ENCODE measurements at places on chromosomes 6 and 20. TPM values are rescaled to one million over a fixed set of nuclear protein-coding genes. Genes with fewer than 3 reads are reported as not detected.
A peak's percentile ranks its signal among the peaks of the same experiment; 100 is the strongest.

GRCh38 chr6:45584127-45584526 lies 206.4 kb upstream of the SUPT3H start:
- no peak for DNase-seq

DNA sequence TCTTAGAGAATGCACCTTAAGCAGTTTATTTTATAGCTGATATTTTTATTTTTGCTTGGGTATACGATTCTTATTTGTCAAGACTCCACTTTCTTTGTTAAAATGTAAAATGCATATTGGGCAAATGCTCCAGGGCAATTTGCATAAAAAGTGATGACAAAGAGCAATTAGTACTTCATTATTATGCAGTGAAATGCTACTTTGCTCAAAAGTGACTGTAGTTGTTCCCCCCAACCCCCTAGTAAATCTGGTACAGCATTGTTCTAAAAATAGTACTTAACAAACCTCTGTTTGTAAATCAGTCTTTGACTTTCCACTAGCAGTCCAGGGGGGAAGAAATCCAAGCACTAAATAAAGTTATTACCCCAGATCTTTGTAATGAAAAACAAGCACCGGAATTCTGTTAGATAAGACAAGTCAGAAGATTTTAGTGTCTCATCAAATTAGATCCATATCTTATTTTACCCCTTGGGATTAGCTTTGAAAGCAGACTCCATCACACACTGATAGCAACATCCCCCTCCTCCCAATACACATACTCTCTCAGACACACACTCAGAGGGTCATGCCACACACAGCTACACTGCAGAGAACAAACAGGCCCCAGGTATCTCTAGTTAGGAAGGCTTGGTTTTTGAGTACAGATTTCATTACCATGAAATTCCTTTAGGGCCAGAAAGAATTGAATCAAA lies 32.9 kb upstream of the BACH2 start:
- DNase-seq: no peak

GRCh38 chr20:34415079-34415478 lies 52.0 kb downstream of the ITCH start:
- no peak for DNase-seq

DNA sequence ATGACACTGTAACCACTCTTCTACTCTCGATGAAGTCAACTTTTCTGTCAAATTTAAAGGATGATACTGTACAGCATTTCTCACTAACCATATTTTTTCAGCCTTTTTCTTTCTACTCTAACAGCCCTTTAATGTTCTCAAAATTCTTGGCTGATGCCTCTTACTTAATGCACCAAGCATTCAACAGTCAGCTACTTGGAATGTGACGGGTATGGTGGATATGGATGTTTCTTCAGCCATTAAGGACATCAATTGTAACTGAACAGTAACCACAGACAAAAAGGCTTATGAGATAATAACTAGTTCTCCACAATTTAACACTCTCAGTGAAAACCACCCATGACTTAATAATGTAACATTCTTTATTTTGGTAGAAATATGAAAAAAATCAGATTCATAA lies 467.2 kb upstream of the ZNF337 start:
- no peak for DNase-seq

- DNase-seq: no peak
Observed at GRCh38 chr20:17572034-17572638, 2.3 kb downstream of the DSTN start.

DNA sequence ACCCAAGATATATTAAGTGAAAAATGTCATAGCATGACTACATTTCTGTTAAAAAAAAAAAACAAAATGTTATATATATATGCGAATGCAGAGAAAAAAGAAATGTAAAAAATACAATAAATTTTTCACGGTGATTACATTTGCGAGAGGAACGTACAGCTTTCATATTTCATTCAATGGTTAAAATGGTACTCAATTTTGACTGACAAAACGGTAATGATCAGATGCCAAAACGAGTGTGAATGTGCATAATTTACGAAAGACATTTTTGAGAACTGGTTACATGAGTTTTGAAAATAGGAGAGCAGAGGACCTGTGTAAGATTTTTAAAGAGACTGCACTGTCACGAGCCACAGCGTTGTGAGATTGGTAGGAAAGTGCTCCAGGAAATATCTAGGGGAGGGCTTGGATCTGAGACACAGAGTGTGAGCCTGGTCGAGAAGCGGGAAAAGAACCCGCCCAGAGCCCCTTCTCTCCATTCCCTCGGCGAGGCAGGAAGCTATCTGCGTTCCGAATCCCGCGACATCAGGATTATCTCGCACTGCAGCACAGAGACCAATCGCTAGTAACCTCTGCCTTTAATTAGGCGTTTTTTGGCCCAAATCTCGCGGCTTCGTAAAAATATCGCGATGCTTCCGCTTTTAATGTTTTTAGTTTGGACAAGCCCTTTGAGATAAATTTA lies 28.5 kb downstream of the TRIM27 start:
- peak; percentile 87 for DNase-seq

DNA sequence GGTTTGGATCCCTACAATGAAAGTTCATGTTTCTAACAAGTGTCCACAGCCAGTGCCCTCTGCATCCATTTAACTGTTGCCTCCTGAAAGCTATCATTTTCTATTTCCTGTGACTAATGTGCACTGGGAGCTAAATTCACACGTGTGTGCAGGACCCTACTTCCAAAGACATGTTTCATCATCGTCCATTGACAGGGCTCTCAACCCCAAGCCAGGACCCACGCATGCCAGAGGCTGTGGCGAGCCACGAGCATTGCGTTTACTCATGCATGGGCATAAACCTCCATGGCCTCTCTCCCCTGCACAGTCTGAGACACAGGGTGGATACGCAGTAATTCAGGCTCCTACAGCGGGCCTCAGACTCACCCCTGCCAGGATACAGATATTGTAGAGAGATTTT lies 153.2 kb downstream of the MAFB start:
- no peak for DNase-seq

GRCh38 chr6:158011980-158012566 lies 30.4 kb downstream of the SYNJ2 start:
- no peak for DNase-seq

- peak; percentile 100 for DNase-seq
Observed at GRCh38 chr6:35318196-35319171, 20.9 kb downstream of the DEF6 start.

- no peak for DNase-seq
Observed at GRCh38 chr6:23106951-23107350, 537.6 kb downstream of the HDGFL1 start.

DNA sequence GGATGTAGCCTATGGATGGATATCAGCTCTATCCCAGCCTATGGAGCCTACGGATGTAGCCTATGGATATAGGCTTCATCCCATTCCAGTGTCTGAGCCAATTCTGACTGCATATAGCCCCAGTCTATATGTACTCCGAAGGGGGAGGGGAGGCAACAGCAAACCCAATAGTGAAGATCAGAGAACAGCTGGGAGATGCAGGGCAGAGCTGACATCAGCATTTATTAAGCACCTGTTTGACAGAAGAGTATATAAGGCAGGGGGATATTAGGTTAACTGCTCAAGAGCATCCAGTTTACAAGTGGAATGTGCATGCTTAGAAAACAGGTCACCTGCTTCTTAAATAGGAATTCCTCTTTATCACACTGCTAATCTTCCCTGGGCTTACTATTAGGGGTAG lies 85.2 kb downstream of the TNFAIP3 start:
- no peak for DNase-seq

DNA sequence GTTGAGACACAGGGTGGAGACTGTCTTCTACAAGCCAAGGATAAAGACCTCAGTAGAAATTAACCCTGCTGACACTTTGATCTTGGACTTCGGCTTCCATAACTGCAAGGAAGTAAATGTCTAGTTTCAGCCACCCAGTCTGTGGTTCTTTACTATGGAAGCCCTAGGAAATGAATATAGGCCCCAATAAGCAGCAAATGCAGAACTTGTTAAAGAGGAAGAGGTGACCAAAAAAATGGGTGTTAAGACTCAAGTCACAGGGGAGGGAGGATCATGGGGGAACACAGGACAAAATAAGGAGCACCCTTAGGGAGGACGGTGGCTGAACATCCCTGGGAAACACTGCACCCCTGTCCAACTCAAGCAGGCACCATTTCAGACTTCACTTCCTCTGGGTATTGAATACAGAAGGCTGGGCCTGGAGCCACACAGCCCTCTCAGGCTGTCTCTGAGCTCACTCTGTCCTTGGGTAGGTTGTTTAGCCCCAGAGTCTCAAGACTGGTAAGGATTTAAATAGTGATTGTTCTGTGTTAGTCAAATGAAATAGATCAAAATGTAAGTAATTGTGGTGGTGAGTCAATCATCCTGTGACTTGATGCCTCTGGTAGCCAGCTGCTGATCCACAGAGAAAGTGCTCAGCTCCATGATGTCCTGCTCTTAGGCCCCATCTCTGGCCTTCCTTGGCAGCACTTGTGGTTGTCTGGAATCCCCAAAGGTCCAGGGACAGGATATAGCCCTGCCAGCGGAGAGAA lies 30.5 kb upstream of the SIRPD start:
- no peak for DNase-seq

DNA sequence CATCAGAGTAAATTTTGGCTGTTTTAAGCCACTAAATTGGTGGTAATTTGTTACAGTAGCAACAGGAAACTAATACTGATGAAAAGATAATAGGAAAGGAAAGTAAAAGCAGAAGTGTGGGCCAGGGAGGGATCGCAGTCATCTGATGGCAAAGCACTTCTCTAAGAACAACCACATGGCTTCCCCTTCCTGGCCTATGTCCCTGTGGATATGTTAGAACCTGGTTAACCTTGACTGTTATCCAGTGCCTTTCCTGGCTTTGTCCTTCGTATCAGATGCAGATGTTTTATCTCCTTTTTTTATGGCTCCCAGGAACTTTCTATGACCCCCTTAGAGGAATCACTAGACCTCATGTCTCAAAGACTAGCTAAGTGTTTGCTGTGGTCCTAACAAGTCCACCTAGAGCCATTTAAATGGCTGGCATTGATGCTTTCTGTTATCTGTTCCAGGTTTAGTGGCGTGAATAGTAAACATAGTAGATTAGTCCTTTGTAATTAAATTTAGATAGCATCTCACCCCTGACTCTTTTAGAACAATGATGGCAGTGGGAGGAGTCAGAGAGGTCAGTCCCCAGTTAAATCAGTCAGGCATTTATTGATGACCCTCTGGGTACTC lies 79.2 kb upstream of the PHACTR2 start:
- DNase-seq: no peak

- no peak for DNase-seq
Observed at GRCh38 chr6:163539101-163539762, 124.7 kb downstream of the QKI start.

DNA sequence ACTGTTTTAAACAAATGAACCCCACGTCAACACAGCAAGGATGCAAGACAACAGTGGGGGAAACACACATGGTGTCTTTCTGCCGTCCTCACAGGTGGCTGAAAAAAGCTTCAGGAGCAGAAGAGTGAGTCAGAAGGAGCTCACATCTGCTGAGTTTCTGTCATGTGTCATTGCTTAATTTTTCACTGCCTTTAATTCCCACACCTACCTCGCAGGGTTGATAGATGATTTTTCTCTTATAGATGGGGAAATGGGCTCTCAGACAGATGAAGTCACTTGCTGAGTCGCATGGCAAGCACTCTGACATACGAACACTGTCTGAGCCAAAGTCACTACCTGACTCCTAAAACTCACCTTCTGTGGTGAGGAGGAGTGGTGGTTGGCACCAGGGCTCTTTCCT lies 28.3 kb upstream of the CARMIL1 start:
- no peak for DNase-seq

- peak; percentile 49 for DNase-seq
Observed at GRCh38 chr6:25279748-25280343, 672 bp downstream of the CARMIL1 start.

DNA sequence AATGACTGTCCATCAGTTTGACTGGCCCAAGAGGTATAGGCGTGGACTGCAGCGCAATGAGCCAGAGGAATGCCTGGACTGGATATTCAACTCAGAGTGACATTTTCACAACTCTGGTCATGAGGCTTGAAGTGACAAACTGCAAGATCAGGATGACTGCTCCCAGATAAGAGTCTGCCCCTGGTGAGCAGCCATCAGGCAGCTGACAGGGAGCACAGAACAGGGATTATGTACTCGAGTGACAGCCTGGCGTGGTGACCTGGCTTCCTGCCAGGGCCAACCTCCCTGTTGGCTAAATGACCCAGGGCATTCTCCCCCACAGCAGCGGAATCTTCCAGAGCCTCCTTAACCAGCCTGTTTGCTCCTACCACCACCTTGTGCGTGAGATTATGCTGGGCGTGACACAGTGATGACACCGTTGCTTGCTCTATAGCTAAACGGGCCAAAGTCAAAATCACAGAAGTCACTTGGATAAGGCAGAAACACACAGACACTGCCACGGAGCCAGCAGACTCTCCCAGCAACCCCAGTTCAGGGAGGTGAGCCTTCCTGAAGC lies 209.1 kb upstream of the JARID2 start:
- no peak for DNase-seq

DNA sequence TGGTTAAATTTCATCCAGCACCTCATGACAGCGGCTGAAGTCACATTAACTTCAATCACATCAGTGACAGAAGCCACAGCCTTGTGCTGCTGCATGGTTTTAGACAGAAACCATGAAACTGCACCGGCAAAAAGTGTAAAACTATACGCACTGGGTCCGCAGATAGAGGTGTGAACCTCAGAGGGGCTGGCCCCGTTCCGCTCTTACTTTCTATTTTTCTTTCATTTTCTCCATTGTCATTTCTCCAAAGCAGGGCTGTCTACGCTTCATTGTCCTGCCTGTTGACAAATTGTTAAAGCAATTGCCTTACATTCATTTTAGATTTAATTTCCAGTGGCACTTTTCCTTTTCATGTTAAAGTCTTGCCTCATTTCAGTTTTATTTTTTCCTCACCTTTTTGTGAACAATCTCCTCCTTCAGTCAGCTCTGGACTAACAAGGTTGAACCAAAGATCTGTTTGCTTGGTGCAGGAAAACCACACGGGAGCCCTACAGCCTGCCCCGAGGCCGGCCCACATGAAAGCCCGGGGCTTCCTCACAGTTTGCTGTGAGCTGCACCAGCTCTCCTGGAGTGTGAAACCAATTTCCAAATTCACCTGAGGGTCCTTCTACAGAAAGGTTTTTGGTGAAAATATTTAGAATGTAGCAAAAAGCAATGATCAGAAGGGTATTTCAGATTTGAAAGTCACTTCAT lies 63.7 kb downstream of the PRR18 start:
- DNase-seq: no peak

- no peak for DNase-seq
Observed at GRCh38 chr6:44133003-44133931, 5.9 kb downstream of the TMEM63B start.

C6orf15 gene
- not detected for total RNA-seq

CTSZ gene
- 32.8 TPM for total RNA-seq

OPRM1 gene
- total RNA-seq: not detected

TRIM38 gene
- total RNA-seq: 0.43 TPM

FOXQ1 gene
- total RNA-seq: not detected

DPPA5 gene
- total RNA-seq: 1.5 TPM

ACAT2 gene
- 166 TPM for total RNA-seq

STMN3 gene
- total RNA-seq: 71.6 TPM

STXBP5 gene
- total RNA-seq: 12.0 TPM

BPI gene
- not detected for total RNA-seq

CST5 gene
- total RNA-seq: not detected
